ENCODE measurements at places on chromosomes 5 and 9. TPM values are rescaled to one million over a fixed set of nuclear protein-coding genes. Genes with fewer than 3 reads are reported as not detected.

DNA sequence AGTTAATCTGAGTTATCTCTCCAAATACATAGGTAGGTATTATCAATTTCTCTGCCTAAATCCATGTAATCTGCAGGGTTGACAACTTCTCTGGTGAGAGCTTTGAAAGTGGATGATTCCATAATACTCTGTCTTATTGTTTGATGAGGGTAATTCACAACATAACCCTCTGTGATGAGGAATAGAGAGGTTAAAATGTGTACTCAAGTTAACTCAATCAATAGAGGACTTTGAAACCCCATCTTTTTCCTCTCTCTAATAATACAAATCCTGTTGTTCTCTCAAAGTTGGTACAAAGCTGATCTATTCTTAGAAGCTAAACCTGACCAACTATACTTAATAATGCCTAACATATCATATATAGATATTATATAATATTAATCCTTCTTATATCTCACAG is 100.1 kb downstream of the PLPPR1 start:
- no peaks in the 10 kb centered on the region for H3K36me3 ChIP-seq
- H3K4me3 ChIP-seq = no peak overlapping the region
- no peaks in the 10 kb centered on the region for H3K27me3 ChIP-seq
- H3K4me1 ChIP-seq = no peaks in the 10 kb centered on the region
- no peak for DNase-seq
- H3K27ac ChIP-seq = no peak overlapping the region

GRCh38 chr5:112862085-112862484 is 998 bp downstream of the SRP19 start:
- H3K4me1 ChIP-seq = no peaks in the 10 kb centered on the region
- peak overlapping the region; percentile 82 for H3K4me3 ChIP-seq
- no peaks in the 10 kb centered on the region for H3K36me3 ChIP-seq
- no peaks in the 10 kb centered on the region for H3K27me3 ChIP-seq
- no peak for DNase-seq

GRCh38 chr5:14545308-14545707 is 36.3 kb upstream of the OTULINL start:
- no peaks in the 10 kb centered on the region for H3K36me3 ChIP-seq
- H3K4me3 ChIP-seq = no peak overlapping the region
- no peaks in the 10 kb centered on the region for H3K4me1 ChIP-seq
- H3K27me3 ChIP-seq = no peaks in the 10 kb centered on the region
- no peak overlapping the region for H3K27ac ChIP-seq

- DNase-seq = no peak
- no peak overlapping the region for H3K27ac ChIP-seq
- no peaks in the 10 kb centered on the region for H3K36me3 ChIP-seq
- no peak overlapping the region for H3K4me3 ChIP-seq
Measured at GRCh38 chr5:310516-310915, 11.0 kb upstream of the AHRR start.

DNA sequence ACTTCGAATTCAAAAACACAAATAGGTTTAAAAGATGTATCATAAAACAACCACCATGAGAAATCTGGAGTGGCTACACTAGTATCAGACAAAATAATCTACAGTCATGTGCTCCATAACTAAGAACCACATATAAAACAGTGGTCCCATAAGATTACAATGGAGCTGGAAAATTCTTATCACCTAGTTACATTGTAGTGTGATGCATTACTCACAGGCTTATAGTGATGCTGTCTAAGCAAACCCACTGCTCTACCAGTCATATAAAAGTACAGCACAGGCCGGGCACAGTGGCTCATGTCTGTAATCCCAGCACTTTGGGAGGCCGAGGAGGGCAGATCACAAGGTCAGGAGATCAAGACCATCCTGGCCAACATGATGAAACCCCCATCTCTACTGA is 160.1 kb downstream of the ROR2 start:
- no peaks in the 10 kb centered on the region for H3K27me3 ChIP-seq
- no peak for DNase-seq
- no peaks in the 10 kb centered on the region for H3K36me3 ChIP-seq
- no peaks in the 10 kb centered on the region for H3K4me1 ChIP-seq

DNA sequence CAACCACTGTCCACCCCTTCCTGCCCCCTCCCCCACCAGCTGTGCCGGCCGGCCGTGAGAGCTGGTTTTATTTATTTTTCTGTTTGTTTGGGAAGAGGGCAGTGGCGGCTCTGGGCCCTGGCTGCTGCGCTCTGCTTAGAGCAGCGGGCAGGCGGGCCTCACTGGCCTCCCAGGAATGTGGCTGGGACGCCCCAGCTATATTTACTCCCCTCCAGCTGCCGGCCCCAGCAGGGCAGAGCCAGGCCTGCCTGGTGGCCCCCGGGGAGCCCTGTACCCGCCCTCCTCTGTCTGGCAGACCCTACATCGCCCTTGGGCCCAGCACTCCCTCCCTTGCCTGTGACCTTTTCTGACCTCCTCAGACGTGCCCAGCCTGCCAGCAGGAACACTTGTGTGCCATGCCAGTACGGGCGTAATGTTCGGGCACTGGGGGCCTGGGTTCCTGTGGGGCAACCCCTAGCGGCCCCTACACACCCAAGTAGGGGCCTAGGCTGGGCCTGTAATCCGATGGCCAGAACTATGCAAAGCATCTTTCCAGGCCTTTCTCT is 7.7 kb downstream of the CXXC5 start:
- H3K4me3 ChIP-seq = peak overlapping the region; percentile 18
- H3K4me1 ChIP-seq = peaks cover 42% of the 10 kb centered on the region
- no peaks in the 10 kb centered on the region for H3K27me3 ChIP-seq
- DNase-seq = peak; percentile 76

DNA sequence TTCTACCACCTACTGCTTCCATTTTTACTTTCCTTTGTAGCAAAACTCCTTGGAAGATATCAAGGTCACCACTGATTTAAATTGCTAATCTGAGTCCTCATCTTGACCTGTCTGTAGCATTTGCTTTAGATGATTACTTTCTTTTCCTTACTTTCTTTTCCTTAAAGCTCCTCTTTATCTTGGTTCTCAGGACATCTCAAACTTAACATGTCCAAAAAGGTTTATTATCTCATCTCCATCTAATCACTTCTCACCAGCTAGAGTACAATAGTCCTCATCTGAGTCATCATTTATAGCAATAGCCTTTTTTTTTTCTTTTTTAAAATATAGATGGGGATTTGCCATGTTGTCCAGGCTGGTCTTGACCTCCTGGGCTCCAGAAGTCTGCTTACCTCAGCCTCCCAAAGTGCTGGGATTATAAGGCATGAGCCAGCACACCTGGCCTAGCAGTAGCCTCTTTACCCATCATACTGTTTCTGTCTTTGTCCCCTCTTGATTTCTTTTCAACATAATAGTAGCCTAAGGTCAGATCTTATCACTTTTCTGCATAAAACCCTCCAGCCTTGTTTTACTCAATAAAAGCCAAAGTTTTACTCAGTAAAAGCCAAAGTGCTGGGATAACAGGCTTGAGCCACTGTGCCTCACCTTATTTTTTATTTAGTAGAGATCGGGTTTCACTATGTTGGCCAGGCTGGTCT is 32.9 kb upstream of the GPR21 start:
- DNase-seq = no peak
- H3K4me1 ChIP-seq = no peaks in the 10 kb centered on the region
- H3K27ac ChIP-seq = no peak overlapping the region

DNA sequence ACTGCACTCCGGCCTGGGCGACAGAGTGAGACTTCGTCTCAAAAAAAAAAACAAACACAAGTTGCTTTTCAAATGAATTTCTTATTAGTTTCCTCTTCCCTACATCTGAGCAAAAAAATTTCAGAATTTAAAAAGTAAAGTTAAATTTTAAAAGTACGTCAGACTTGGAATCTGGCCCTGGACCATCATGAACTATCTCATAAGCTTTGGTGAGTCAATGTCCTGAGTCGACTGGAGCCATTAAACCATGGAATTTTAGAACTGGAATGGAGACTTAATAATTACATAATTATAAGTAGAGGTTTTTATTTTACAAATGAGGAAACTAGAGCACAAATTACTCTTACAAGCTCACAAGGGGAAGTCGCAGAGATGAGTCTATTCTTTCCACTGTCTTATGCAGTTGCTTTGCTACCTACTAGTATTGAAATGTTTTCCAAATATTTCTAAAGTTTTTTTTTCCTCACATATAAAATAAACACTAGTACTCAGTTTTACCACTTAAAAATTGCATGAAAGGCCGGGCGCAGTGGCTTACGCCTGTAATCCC is 98.0 kb upstream of the ZNF608 start:
- no peak for DNase-seq
- H3K4me3 ChIP-seq = no peak overlapping the region
- no peaks in the 10 kb centered on the region for H3K36me3 ChIP-seq
- H3K4me1 ChIP-seq = no peaks in the 10 kb centered on the region

GRCh38 chr5:2902186-2902585 is 150.7 kb upstream of the IRX2 start:
- no peaks in the 10 kb centered on the region for H3K4me1 ChIP-seq
- H3K4me3 ChIP-seq = no peak overlapping the region
- no peak for DNase-seq
- no peak overlapping the region for H3K27ac ChIP-seq
- H3K36me3 ChIP-seq = no peaks in the 10 kb centered on the region
- H3K27me3 ChIP-seq = peaks cover 7% of the 10 kb centered on the region

DNA sequence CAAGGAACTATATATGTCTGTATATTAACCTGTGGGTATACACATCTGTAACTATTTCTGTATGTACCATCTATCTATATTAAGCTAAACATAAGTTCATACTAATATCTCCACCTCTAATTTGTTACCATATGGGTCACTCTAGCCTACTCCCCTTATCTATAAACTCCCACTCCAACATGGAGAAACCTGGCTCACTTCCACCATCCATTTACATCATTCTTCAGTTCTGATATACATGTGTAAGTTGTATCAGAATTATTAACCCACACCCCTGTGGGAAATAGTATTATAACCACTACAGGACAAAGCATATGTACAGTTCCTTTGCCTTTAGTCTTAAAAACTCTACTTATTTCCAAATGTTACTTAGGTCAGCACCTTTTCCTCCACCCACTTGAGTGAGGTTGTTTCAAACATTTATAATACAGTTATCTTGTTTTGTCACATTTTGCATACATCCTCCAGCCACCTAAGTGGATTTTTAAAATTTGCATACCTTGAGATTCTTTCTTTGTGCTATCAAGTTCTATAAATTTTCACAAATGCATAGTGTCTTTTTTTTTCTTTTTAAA is 10.6 kb downstream of the NDFIP1 start:
- H3K4me1 ChIP-seq = no peaks in the 10 kb centered on the region
- no peak for DNase-seq
- H3K36me3 ChIP-seq = no peaks in the 10 kb centered on the region
- no peak overlapping the region for H3K27ac ChIP-seq
- no peak overlapping the region for H3K4me3 ChIP-seq

- H3K4me3 ChIP-seq = no peak overlapping the region
- H3K27me3 ChIP-seq = peaks cover 72% of the 10 kb centered on the region
- no peak for DNase-seq
- no peaks in the 10 kb centered on the region for H3K4me1 ChIP-seq
Measured at GRCh38 chr9:137156567-137157375, 13.1 kb downstream of the LRRC26 start.

DNA sequence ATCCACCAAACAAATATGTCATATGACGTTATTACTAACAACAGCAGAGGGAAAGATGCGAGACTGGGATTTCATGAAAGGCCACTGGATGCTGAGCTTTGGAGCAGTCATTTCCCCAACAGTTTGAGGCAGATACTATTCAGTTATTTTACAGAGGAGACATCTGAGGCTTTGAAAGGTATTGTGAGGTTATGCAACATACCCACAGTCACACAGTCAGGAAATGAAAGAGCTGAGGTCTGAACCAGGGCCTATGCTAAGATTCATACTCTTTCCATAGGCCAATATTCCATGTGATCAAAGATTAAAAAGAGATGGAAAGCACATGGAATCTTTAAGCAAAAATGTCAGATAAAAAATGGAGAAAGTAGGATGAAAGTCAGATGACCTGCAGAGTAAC is 63.0 kb downstream of the LPAR1 start:
- no peaks in the 10 kb centered on the region for H3K4me1 ChIP-seq
- no peaks in the 10 kb centered on the region for H3K27me3 ChIP-seq
- no peak overlapping the region for H3K27ac ChIP-seq
- no peak for DNase-seq
- no peak overlapping the region for H3K4me3 ChIP-seq

- no peaks in the 10 kb centered on the region for H3K27me3 ChIP-seq
- H3K4me3 ChIP-seq = no peak overlapping the region
- no peak overlapping the region for H3K27ac ChIP-seq
- H3K36me3 ChIP-seq = no peaks in the 10 kb centered on the region
- DNase-seq = no peak
- H3K4me1 ChIP-seq = no peaks in the 10 kb centered on the region
Measured at GRCh38 chr5:141260458-141261237, 15.5 kb downstream of the PCDHB15 start.

DNA sequence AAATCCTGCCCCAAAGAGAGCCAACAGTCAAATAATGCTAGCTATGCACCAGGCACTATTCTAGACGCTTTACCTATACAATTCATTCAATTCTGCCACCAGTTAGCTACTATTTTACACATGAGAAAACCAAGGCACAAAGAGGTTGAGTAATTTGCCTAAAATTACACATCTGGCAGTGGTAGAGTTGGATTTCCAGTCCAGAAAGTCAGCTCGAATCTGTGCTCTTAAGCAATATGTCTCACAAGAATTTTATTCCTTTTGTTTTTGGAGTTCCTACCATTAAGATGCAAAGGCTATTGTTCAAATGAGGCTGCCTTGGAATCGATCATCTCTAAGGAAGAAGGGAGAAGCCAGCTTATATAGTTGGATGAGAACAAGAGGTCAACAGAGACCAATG is 256.9 kb upstream of the RASA1 start:
- no peaks in the 10 kb centered on the region for H3K36me3 ChIP-seq
- no peak overlapping the region for H3K4me3 ChIP-seq
- no peaks in the 10 kb centered on the region for H3K27me3 ChIP-seq
- no peaks in the 10 kb centered on the region for H3K4me1 ChIP-seq
- H3K27ac ChIP-seq = no peak overlapping the region
- DNase-seq = no peak

DNA sequence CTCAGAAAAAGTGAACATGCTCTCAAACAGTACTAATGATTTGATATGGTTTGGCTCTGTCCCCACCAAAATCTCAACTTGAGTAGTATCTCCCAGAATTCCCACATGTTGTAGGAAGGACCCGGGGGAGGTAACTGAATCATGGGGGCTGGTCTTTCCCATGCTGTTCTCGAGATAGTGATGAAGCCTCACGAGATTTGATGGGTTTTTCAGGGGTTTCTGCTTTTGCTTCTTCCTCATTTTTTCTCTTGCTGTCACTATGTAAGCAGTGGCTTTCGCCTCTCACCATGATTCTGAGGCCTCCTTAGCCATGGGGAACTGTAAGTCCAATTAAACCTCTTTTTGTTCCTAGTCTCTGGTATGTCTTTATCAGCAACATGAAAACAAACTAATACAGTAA is 401.3 kb downstream of the BNC2 start:
- no peaks in the 10 kb centered on the region for H3K36me3 ChIP-seq
- H3K27ac ChIP-seq = no peak overlapping the region
- no peaks in the 10 kb centered on the region for H3K4me1 ChIP-seq
- H3K4me3 ChIP-seq = no peak overlapping the region

GRCh38 chr9:89388084-89388867 is 70.0 kb downstream of the SECISBP2 start:
- H3K4me3 ChIP-seq = no peak overlapping the region
- H3K4me1 ChIP-seq = peaks cover 4% of the 10 kb centered on the region
- DNase-seq = peak; percentile 62
- H3K36me3 ChIP-seq = no peaks in the 10 kb centered on the region

CDK5RAP2 gene
- total RNA-seq = 44.5 TPM

JAK2 gene
- 35.4 TPM for total RNA-seq

CD72 gene
- total RNA-seq = 5.1 TPM

LHX2 gene
- total RNA-seq = not detected

TMEM174 gene
- total RNA-seq = not detected

GAS1 gene
- 48.2 TPM for total RNA-seq

ADRB2 gene
- total RNA-seq = 9.5 TPM

C5 gene
- 13.2 TPM for total RNA-seq

FCN2 gene
- 1.8 TPM for total RNA-seq

ERCC6L2 gene
- 100.0 TPM for total RNA-seq

KCTD16 gene
- under 0.01 TPM for total RNA-seq
